ENCODE measurements at places on chromosomes 4 and X.

DNA sequence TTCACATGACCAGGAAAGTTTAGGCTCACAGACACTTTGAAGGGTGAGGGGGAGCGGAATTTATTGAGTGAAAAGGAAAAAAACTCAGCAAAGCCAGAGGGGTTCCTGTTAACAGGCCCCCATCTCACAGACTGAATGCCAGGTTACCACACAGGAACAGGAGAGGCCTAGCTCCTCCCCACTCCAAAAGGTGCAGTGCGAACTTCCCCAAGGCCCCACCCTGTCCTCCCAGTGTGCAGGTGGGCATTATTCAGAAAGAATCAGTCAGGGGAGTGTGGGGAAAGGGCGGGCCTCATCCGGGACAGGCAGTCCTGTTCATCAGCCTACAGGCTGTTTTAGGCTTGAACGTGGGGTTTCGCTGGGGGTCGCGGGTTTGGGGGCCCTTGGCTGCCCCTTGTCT lies 4.0 kb downstream of the OTC start:
- DNase-seq = no peak

DNA sequence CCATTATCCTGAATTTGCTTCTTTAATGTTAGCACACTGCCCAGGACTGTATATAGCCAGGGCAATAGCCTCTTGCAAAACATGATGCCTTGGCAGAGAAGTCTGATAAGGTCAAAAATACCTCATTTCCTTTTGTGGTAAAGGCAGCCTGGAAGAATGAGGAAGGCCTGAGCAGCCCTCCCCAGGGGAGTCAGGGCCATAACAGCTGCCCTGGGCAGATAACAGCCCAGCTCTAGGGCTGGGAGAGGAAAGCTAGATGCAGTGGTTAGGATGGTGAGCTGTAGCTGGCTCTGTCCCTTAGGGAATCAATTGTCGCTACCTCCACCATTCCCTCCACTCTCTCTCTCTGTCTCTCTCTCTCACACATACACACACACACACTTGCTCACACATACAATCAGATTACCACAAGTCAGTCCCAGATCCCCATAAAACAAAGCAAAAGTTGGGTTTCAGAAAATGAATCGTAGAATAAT lies 29.2 kb downstream of the EFHC2 start:
- DNase-seq = peak; percentile 3

GRCh38 chr4:114072781-114073180 lies 93.3 kb upstream of the ARSJ start:
- no peak for DNase-seq

GRCh38 chr4:101346351-101347266 lies 717 bp downstream of the PPP3CA start:
- DNase-seq = peak; percentile 56

DNA sequence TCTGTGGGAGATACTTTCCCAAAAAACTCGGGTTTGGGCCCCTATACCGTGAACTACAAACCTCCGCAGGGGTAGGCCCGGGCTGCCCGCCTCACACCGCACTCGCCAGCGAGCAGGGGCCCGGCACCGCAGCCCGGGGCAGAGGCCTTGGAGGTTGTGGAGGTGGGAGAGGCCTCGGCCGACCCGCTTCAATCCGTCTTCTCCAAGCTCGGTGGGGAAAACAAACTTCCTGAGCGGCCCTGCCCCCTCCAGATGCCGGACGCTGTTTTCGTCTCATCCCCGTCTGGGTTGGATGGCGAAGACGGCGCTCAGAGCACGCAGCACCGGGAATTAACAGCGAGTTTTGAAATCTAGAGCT lies 442 bp upstream of the MCUB start:
- peak; percentile 28 for DNase-seq

DNA sequence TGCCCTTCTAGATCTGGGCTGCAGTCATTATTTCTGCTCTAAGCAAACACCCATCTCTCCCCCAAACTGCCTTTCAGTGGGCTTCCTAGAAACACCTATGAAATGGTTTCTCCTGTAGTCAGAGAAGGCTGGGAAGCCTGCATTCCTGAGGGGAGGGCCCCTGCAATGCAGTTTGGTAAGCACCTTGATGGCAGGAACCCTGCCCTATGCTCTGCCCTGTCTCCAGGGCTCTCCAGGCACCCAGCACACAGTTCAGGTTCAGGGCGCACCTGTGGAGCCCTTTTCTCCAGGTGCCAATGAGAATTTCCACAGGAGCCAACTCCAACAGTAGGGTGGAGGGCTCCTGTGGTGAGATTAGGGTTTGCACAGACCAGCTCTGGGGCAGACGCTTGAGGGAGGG lies 69.1 kb upstream of the FBXW7 start:
- DNase-seq = no peak

GRCh38 chr4:184143770-184144564 lies 73.7 kb downstream of the ENPP6 start:
- DNase-seq = no peak

GRCh38 chrX:115268421-115268820 lies 21.1 kb upstream of the LUZP4 start:
- DNase-seq = no peak

DNA sequence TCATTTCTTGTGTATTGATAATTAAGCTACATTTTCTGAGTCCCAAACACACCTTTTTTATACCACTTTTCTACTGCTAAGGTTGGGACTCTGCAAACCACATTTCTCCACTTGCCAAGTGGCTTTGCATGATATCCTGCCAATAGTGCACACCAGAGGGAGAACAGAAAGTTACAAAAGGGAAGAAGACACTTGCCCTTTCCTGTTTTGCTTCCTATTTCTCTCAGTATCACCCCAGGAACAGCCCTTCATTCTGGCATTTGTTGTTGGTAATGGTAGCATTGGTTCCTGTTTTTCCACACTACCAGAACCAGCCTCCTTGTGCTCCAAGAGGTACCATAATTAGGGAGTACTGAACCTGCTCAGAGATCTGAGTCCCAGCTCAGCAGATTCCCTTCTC lies 87.1 kb downstream of the HDX start:
- DNase-seq = no peak

- DNase-seq = no peak
Measured at GRCh38 chrX:53125506-53125905, 31.6 kb downstream of the KANTR start.

GRCh38 chr4:171721937-171722336 lies 91.3 kb upstream of the GALNTL6 start:
- DNase-seq = no peak

DNA sequence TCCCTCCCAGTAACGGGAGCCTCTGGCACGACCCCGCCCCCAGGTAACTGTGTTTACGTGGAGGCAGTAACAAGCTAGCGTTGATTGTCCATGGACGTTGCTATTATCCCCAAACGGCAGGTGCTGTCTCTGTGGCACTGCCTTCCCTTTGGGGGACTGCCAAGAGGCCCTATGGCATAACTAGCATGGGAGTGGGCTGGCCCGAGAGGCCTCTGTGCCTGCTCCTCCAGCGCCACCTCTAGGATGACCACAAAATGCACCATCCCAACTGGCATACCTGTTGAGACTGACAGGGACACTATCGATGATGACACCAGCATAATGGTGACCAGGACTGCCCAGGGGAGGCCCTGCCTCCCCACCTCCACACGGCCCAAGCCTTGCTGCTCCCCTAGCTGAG lies 1.5 kb downstream of the SRPK3 start:
- DNase-seq = no peak

- no peak for DNase-seq
Measured at GRCh38 chr4:76800902-76801301, 97.0 kb downstream of the SOWAHB start.

DNA sequence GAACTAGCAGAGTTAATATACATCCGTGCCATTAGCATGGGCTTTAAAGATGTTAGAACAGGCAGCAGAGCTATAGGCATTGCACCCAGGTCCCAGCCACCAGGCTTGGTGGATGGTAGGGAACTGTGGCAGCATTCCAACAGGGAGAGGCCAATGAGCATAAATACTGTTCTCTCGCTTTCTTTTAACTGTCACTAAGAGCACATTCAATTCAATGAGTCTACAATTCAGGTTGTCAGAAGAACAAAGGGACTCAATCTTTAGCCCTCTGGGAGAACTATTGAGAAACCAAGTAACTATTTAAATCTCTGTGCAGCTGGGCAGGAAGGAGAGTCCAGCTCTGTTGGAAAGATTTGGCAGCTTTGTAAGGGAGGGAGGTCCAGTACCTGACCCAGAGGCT lies 165.6 kb downstream of the CHIC1 start:
- no peak for DNase-seq

DNA sequence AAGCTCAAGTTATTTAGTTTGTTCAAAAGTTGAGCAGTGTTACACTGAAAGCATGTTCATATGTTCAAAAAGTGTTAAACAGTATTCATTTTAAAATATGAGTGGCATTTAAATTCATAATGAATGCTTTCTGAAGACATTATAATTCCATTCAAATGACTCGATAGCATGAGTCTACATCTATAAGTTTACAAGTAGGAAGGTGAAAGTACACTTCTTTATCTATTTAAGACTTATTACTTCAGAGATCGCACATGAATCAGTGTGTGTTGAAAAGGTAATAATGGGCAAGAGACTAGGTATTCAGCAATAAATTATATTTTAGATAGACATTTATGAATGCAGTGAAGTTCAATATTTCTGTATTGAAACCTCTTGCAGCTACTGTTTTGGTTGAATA lies 456.1 kb downstream of the GRXCR1 start:
- no peak for DNase-seq

- no peak for DNase-seq
Measured at GRCh38 chr4:108051343-108051742, 61.7 kb downstream of the HADH start.

DNA sequence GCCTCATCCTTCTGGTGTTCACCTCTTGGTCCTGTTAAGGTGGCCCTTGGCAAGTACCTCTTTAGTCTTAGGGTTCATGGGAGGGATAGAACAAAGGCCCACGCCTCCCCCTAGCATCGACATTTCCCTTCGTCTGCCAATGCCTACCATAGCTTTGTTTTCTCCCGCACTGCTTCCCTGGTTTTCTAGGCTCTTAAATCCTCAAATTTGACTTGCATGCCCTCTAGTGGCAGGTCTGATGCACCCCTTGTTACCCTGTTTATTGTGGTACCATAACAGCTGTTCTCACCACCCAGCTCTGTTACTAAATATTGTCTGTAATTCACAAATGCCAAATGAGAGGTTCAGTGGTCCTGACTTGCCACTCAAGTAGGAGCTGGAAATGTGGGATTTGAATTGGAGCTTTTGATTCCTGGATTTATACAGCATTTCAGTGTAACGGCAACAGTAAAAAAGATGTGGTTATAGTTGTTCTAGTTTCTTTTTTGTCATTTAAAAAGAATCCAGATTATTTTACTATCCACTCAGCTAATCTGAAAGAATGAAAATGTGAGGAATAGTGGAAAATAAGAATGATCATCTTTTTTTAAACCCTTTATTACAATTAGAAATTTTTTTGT lies 100.1 kb downstream of the REPS2 start:
- DNase-seq = peak; percentile 19

DNA sequence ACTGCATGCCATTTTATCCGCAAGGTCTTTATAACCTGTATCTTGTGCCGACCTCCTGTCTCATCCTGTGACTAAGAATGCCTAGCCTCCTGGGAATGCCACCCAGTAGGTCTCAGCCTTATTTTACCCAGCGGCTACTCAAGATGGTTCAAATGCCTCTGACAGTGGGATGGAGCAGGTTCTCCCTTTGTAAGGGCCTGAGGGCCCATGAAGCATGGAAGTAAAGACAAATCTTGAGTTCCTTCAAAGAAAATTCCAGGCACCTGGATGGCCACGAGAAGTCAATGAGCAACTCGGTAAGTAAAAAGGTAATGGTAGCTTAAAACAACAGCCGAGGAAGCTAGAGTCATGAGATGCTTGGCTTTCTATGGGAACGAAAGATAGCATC lies 19.6 kb upstream of the PRKX start:
- DNase-seq = no peak

DNA sequence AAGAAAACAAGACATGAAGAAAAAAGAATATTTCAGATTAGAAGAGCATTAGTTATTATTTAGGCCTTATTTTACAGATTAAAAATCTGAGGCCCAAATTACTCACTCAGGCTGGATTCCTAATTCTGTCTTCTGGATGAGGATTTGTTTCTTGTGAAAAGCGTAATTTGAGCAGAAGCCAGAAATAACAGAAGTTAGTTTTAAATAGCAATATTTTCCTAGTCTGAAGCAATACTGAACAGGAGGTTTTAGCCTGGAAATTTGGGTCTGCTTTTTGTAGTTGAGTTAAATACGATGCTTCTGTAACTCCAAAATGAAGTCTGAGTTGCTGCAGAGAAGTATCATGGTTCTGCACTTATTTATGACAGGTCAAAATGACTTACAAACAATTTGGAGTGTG lies 124.9 kb downstream of the RTL3 start:
- DNase-seq = no peak

DNA sequence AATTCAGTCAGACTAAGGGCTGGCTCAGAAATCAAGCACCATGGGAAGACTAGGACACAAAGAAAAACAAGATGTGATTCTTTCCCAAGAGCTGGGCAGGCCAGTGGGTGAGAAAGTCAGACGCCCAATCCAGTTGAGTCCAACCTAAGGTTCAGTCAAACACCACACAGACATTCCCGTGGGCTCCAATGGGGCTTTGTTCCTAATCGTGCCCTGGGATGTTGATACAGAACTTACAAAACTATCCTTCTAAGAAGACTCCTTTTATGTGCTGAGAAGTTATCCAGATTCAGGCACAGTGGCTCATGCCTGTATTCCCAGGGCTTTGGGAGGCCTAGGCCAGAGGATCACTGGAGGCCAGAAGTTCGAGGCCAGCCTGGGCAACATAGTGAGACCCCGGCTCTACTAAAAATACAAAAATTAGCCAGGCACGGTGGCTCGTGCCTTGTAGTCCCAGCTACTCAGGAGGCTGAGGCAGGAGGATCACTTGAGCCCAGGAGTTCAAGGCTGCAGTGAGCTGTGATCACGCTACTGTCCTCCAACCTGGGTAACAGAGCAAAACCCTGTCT lies 3.7 kb downstream of the BLOC1S4 start:
- no peak for DNase-seq

DNA sequence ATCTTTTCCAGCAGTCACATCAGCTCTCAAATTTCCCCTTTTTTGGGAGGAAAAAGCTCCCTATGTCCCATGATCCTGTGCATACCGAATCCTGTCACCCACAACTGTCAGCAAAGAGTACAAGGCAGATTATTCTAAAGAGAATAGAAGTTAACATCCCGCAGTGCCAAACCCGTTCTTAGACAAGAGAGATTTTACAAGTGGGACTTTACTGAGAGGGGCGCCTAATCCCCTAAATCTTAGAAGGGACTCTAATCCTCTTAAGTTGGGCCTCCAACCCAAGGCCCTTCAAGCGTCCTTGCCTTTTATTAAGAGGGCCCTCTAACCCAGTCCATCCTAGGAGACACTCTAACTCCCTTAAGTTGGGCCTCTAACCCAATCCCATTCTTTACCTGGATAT lies 193.9 kb downstream of the CPXCR1 start:
- DNase-seq = no peak

DNA sequence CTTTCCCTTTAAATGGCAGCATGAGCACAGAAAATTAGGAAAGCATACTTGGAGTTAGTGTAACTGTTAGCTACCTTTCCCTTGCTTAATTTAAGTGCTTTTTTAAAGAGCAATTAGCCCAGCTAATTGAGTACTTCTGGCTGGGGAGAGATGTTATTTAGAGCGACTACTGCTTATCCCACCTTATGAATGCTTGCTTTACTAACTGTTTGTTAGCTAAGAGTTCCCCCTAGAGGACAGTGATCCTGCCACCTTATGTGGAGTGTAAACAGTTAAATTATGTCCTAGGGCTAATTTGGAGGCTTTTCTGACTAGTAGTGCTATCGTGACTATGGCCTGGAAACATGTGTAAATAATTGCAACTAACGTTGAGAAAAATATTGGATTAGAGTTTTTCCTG lies 909.4 kb downstream of the FSTL5 start:
- DNase-seq = no peak

Measured in CD4-positive, alpha-beta T cell treated with Interleukin-15 for 4 hours (primary cell).